ENCODE measurements at places on chromosomes 2 and 18.
A peak's percentile ranks its signal among the peaks of the same experiment; 100 is the strongest.

DNA sequence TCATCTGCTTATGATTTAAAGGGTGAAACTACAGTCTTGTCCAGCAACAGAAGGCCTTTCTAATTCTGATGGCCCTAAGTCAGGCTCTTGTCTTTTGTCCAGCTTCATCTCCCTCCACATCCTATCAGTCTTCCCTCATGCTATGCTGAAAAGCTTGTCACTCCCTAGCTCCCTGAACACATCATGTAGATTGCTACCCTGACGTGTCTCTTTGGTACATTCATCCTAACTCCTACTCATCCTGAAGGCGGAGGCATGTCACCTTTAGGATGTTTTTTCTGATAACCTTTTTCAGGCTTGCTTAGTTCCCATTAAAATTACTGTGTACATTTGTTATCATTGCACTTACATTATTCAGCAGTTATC is 78.4 kb upstream of the ARL5A start:
- DNase-seq = no peak

DNA sequence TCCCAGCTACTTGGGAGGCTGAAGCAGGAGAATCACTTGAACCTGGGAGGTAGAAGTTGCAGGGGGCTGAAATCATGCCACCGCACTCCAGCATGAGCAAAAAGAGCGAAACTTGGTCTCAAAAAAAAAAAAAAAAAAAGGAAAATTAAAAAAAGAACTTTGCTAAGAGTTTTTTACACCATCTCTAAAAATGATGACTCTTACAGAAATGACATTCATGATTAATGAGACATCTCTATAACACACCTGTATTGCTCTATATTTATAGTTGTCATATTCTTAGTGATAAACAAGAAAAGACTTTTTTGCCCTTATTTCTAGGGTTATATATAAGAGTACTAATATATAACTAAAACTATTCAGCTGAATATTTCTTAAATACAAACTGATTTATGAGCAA is 34.4 kb downstream of the ANKRD44 start:
- DNase-seq = no peak

- no peak for DNase-seq
Observed at GRCh38 chr18:7254163-7254562, 23.3 kb downstream of the LRRC30 start.

DNA sequence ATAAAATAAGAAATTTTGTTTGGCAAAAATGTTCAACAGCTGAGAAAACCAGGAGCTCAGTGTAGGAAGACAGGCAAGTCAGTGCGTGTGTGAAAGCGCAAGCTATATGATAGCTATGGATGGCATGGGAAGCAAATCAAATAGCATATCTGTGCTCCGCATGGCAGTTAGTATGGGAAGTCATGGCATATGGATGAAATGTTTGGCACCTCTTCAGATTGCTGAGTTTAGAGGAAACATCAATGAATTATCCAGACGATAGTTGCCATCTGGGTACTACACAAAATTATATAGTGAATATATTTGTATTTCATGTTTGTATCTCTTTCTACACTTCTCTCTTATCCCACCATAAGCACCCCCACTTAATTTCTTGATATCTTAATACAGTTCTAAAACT is 85.9 kb upstream of the TWSG1 start:
- DNase-seq = no peak

GRCh38 chr2:163368655-163369054 is 367.2 kb downstream of the FIGN start:
- DNase-seq = no peak

DNA sequence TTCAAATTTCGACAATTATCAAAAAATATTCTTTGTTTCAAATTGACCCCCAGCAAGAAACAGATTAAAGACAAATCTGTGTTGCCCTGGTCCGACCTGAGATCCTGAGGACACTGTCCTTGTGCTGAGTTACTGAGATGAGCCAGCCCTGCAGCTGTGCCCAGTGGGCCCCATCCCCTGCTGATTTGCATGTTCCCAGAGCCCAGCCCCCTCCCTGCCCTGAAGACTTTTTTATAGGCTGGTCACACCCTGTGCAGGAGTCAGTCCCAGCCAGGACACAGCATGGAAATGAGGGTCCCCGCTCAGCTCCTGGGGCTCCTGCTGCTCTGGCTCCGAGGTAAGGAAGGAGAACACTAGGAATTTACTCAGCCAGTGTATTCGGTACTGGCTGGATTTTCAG is 31.4 kb upstream of the ZNG1B start:
- DNase-seq = no peak

GRCh38 chr2:164839914-164840457 is 1.6 kb downstream of the COBLL1 start:
- no peak for DNase-seq

DNA sequence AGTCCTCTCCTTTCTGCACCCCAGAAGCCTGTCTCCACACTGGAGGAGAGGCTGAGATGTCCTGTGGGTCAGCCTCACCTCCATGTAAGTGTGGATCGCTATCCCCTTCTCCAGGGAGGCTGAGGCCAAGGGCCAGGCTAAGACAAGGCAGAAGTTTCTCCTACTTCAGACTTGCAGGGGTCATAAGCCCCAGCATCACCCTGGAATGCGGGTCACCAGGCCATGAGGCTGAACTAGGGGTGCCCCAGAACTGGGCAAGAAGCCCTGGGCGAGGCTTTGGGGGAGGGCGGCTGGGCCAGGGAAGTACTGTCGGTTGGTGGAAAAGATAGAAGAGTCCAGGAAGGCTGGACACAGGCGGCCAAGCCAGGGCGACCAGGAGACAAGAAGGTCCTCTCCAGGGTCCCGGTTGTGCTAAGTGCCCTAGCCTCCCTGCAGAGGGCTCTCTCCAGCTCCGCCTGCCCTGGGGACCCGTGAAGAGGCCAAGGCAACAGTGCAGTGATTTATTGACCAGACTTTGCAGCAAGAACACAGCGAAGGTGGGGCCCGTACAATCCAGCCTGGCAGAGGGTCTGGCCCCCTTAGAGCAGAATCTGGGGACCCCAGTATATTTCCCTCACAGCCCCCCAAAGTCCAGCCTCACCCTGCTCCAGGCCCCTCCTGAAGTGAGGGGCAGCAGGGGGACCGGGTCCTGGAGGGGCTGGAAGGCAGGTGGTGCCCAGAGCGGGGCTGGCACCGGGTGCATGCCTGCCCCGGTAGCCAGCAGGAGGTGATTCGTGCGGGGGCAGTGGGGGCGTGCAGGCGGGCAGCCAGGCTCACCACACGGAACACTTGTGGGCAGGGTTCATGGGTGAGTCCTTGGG is 8.1 kb downstream of the ECEL1 start:
- no peak for DNase-seq

DNA sequence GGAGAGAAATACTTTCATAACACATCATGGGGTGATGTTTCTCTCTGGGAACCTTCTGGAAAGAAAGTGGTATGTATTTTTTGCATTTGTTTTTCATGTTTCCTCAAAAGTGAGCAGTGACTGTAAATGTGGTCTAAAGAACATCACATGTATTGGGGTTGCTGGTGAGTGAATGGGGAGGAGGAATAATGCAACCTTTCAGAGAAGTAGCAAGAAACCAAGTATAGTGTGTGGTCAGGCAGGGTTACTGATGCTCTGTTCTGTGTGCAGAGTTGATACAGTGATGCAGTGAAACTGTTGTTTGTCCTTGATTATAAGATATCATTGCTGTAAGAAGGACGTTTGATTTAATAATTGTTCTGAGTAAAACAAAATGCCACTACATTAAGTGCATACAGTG is 24.1 kb downstream of the ADNP2 start:
- no peak for DNase-seq

GRCh38 chr18:58321986-58322385 is 278.0 kb downstream of the NEDD4L start:
- peak; percentile 27 for DNase-seq

- DNase-seq = no peak
Observed at GRCh38 chr2:600542-601386, 76.4 kb downstream of the TMEM18 start.

GRCh38 chr2:156589381-156590079 is 153.4 kb downstream of the GPD2 start:
- DNase-seq = peak; percentile 5

- DNase-seq = no peak
Observed at GRCh38 chr2:54903736-54904554, 146.3 kb downstream of the RTN4 start.

DNA sequence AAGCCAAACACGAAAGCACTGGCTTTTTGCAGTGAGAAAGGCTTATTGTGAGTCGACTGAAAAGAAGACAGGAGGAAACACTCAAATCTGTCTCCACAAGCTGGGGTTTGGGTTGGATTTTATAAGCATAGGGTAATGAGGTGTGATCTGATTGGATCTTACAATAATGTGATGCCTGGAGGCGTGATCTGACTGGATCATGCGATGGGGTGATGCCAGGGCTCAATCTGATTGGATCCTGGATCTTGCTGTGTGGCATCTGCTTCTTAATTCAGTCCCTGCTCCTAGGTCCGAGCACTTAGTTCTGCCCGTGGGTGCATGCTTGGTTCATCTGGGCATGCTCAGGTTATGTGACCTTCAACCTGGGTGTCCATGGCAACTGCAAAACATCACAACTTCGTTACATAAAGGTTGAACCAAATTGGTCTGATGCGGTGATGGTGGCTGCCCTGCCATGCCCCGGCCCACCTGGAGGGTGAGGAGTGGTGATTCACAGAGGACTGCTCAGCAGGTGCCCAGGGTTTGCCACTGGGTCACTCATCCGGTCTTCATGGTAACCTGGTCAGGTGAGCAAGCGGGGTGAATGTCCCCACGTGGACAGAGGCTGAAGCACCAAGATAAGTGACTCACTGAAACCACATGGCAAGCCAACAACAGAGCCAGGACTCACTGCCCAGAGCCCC is 111.0 kb downstream of the KCNF1 start:
- no peak for DNase-seq

GRCh38 chr2:210860276-210860675 is 303.9 kb downstream of the CPS1 start:
- no peak for DNase-seq

- no peak for DNase-seq
Observed at GRCh38 chr2:166892397-166892796, 4.1 kb downstream of the XIRP2 start.

- no peak for DNase-seq
Observed at GRCh38 chr18:72114801-72115594, 429.1 kb downstream of the CBLN2 start.

- no peak for DNase-seq
Observed at GRCh38 chr2:45748239-45748638, 96.8 kb downstream of the PRKCE start.

DNA sequence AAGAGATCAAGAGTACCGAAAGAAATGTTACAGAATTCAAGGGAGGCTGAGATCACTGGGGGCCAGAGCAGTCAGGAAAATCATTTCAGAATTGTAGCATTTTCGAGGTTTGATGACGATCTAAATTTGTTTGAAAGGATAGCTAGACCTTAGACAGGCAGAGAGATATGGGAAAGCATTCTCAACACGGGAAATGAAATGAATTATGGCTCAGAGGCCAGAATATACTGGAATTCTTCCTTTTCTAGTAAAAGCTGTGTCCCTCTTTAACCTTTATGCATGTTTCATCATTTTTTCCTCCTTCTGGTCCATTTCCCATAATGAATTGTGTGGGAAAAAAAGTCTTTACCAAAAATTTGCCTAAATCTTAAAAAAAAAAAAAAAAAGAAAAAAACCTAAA is 78.8 kb downstream of the NABP1 start:
- no peak for DNase-seq

DNA sequence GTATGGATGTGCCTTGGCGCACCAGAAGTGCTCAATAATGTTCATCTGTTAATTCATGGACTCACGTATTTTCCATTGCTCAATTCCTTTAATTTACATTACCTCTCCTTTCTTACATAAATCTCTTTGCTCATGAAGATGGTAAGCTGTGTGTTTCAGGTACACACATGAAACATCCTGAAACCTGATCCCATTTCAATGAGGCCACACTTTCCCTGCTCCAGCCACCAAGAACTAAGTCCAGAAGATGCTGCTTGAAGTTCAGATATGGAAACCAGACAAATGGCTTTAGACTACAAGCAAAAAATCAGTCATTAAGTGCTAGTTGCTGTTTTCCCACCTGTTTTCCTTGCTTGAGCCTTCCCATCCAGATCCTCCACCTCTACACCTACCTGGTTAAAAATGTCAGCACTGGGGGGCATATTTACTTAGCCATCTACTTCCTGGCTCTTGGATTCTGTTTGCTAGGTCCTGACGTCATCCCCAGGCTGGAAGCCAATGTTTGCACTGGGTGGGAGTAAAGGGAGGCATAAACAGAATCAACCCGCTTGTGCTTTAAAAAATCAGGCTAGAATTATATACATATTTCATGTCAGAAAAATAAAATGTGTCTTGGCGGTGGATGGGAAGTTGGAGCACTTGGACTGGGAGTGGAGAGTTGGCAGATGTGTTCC is 309.7 kb downstream of the OSR1 start:
- DNase-seq = no peak

DNA sequence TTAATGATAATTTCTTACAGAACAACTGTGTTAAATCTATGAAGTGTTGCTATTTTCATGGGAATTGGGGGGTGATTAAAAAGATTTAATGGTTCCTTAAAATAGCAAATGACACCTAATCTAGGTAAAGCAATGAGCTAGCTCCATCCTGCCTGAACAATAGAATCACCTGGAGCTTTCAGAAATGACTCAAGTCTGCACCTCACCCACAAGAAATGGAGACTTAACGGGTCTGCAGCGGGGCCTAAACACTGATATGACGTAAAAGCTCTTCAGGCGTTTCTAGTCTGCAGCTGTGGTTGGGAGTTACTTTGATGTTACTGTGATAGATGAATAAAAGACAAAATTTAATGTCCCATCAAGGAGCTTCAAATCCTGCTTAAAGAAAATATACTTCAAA is 328.2 kb downstream of the RND3 start:
- DNase-seq = no peak

GRCh38 chr18:6624271-6624660 is 105.2 kb upstream of the ARHGAP28 start:
- no peak for DNase-seq

GRCh38 chr2:11505652-11506610 is 27.9 kb upstream of the GREB1 start:
- no peak for DNase-seq

- DNase-seq = no peak
Observed at GRCh38 chr18:22339913-22340312, 77.8 kb downstream of the CTAGE1 start.
